ENCODE measurements at places on chromosomes 16 and 17.
A peak's percentile ranks its signal among the peaks of the same experiment; 100 is the strongest.

GRCh38 chr17:43722870-43723665 lies 35.5 kb downstream of the SOST start:
- no peak for DNase-seq

- DNase-seq, result no peak
Measured at GRCh38 chr16:30982548-30983288, 2.3 kb upstream of the HSD3B7 start.

GRCh38 chr17:79027274-79027924 lies 3.4 kb downstream of the C1QTNF1 start:
- no peak for DNase-seq

GRCh38 chr16:84360170-84360569 lies 8.2 kb upstream of the ATP2C2 start:
- no peak for DNase-seq

- DNase-seq, result peak; percentile 33
Measured at GRCh38 chr17:82320956-82321927, 3.8 kb upstream of the CD7 start.

DNA sequence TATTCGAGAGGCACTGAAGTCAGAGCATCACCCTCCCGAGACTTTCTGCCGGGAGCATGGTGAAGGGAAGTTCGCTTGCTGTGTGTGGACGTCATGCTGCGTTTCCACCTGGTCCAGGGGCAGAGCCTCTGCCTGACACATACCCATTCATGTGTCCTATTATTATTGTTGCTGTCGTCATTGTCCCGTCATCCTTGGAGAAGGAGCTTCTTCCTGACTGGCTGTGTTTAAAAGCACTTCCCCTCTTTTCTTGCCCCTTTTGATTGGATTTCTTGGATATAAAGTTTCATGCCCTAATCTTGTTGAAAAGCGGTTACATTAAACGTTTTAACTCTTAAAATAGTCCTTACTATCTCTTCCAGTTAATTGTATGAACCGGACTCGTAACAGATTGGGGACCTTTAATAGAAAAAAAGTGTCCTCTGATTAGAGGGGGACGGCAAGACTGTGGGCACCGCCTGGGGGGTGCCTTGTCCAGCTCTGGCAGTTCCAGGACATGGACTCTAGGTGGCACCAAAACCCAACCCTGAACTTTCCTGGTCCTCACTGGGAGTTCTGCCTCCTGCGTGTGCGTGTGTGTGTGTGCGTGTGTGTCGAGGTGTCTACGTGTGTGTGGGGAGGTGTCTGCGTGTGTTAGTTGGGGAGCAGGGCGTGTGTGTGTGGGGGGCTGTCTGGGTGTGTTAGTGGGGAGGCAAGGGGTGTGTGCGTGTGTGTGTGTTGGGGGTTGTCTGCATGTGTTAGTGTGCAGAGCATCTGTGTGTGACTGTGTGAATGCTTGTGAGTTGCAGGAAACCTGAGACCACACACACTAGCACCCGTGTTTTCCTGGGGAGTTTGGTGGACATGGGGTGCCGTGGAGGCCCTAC lies 133.3 kb upstream of the CIBAR2 start:
- DNase-seq, result peak; percentile 61

DNA sequence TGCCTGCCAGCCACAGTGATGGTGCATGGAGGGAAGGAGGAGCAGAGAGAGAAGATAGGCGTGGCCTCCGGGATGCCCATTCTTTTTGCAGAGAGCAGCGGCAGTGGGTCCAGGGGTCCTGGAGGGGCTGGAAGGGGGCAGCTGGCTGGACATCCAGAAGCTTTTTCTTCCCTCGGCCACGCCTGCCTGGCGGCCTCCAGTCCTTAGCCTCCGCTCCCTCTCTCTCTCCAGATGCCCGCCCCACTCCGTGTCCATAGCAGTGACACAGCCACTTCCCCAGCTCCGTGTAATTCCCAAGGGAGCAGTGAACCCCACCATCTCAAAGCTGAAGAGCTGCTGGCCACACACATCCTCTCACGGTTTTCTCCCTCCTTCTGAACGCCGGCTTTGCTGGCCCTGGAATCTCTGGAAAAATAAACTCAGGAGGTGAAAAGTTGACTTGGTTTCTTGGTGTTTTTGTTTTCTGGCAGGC lies 26.3 kb upstream of the CDC42EP4 start:
- DNase-seq, result no peak

DNA sequence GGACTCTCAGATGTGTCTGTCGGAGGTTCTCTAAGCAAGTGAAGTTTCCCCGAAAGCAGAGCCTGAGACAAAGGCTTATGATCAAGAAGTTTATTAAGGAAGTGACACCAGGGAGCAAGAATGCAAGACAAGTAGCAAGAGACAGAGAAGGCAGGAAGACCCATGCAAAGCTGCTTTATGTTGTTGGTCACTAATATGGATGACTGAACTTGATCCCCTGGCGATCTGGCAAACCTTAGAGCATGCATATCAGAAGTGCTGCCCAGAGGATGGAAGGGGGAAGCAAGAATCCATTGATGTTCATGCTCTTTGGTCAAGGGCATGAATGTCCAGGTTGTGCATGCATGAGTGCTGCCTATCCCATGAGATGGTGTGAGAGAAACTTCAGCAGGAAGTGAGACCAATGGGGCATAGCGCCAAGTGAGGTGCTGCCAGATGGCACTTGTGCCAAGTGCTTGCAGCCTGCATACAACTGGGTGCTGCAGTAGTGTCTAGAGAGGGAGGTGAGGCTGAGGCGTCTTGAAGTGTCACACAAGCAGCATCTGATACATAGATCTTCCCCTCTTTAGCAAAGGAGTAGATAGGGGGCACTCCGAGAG lies 176.5 kb downstream of the SALL1 start:
- no peak for DNase-seq

DNA sequence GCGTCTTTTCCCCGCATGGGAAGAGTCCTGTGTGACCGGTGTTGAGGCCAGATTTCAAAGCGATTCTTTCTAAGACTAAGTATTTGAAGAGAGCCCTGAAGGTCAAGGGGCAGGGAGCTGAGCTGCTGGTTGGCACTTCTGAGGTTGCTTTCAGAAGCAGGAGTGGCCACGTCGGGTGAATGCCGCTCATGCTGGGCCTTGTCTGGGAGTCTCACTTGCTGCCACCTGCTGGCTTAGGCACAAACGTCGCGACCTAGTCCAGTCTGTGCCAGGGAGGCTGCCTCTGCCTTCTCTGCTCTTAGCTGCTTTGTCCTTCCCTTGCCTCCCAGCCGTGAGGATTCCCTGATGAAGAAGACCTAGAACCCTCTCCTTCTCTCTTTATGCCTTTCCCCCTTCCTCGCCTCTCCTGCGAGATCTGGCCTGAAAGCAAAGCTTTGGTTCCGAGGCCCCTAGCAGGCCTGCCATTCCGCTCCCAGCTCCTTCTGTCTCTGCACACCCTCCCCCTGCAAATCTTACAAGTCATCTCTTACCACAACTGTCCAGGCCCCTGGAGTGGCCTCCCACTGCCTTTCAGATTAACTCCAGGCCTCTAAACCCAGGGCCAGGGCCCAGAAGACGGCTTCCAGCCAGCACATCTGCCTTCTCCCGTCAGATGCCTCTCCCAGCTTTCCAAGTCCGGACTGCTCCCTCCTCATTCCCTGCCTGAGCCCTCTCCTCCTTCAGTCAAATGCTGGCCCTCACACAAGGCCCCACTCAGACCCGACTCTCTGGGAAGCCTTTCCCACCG lies 11.4 kb downstream of the CTNS start:
- peak; percentile 55 for DNase-seq

DNA sequence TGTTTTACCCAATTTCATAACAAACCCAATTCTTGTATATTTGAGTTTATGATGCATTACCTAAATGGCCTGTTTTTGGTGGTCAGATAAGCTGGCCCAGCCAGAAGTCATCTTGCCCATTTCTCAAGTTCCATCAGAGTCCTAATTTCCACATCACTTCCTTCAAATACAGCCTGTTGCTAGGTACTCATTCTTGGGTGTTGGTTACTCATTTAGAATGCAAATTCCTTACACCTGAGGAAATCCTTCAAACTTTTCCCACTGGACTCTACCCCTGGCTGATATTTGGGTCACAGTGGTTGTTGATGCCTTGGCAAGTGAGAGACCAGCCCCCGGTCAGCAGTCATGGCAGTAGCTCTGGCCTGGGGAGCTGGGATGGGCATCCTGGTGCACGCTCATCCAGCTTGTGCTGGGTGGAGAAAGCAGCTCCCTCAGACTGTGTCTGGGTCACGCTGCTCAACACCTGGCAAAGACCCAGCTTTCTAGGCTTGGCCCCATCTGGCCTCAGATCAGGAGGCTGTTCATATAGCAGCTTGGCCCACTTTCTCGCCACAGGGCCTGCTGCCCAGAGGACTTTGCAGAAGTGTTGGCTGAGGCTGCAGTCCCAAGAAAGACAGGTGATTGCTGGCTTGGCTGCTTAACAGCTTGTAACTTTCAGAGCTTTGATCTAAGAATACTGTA lies 25.8 kb downstream of the WSB1 start:
- no peak for DNase-seq

- DNase-seq, result peak; percentile 39
Measured at GRCh38 chr17:70310221-70310672, 140.9 kb downstream of the KCNJ2 start.

- peak; percentile 81 for DNase-seq
Measured at GRCh38 chr16:648071-648780, 939 bp upstream of the WDR90 start.

DNA sequence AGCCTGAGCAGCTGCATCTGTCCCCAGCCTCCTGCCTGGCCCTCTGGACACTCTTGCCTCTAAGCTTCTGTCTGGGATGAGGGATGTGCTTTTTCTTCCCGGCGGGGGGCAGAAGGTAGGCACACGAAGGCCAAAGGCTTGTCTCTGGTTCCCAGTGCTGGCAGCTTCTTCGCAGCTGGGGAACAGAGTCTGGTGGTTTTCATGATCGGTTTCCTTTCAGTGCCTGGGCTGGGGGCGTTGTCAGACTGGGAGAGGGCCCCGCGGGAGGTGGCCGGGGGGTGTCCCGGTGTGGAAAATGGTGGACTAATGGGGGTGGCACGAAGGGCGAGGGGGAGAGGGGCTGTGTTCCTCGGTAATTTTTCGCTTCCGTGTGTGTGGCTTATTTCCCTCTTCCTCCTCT lies 988 bp downstream of the RAP1GAP2 start:
- DNase-seq, result no peak

DNA sequence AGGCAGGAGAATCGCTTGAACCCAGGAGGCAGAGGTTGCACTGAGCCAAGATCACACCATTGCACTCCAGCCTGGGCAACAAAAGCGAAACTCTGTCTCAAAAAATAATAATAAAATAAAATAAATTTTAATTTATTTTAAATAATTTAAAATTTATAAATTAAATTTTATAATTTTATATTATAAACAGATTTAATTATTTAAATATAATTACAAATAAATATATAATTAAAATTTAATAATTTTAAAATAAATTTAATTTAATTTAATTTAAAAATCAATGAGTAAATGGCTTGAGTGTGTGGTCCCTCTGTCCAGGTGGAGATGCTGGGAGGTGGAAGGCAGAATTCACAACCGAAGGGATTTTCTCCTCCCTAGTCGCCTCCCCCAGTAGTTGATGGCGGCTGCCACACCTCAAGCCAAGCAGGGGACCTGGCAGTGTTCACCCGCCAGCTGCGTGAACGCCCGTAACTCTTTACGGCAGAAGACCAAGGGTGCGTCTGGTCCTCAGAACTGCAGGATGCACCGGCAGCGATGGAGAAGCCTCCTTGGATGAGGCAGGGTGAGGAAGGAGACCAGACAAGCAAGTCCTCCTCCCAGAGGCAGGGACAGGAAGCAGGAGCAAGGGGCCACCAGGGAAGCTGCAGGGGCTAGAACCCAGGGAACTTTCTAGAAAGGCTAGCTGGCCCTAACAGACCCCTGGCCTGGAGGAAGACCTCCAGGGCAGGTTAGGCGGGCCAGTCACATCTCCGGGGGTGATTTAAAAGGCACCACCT lies 22.9 kb upstream of the KRT17 start:
- no peak for DNase-seq

DNA sequence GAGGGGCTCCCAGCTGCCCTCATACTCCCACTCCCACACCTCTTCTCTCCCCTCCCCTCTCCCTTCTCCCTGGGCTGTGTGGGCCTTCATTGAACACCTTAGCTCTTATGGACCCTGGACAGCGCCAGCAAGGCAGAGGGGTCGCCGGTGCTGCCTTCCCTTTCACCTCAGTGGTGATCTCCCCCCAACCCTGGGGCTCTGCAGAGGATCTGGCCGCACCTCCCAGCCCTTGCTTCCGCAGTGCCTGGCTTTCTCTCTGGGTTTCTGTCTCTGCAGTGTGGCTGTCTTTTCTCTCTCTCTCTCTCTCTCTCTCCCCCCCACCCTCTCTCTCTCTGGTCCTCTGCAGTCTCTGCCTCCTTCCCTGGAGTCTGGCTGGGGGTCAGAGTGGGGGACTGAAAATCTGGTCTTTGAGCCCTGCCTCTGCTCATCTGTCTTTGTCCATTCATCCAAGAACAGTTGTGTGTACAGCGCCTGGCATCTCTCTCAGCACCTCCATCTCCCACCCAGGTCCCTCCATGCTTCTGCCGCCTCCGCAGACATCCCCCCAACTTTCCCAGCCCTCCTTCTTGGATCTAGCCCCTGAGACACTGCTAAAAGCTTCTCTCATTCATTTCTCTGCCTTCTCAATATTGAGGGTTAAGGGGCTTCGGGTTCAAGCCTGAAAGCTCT lies 1.1 kb downstream of the SEZ6L2 start:
- no peak for DNase-seq

- no peak for DNase-seq
Measured at GRCh38 chr16:620700-621525, 9.9 kb upstream of the WFIKKN1 start.

DNA sequence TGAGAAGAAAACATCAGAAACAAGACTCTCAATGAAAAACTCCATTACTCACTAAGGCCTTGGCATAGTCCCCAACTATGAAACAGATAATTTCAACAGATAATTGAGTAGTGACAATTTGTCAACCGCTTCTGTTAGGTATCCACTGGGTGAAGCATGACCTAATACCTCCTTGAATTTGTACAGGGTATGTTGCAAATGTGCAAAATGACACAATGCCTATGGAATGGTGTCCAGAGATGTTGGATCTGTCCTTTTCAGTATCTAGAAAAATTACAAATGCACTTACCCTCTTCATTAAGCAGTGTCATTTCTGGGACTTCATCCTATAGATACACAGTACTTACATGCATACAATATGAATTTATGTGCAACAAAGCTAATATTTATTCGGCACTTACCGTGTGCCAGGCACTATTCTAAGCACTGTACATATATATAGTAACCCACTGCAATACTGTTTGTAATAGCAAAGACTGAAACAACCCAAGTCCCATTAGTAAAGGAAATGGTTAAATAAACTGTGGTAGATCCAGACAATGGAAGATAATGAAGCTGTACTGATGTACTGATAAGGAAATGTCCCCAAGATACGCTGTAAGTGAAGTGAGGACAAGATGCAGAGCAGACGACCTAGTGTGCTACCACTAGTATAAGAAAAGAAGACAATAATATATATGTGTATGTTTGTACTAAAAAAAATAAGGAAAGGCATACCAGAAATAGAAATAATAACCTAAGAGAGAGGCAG lies 21.4 kb upstream of the SLC6A4 start:
- DNase-seq, result no peak

- no peak for DNase-seq
Measured at GRCh38 chr16:87050142-87050541, 267.1 kb downstream of the C16orf95 start.

GRCh38 chr16:78635807-78636206 lies 536.4 kb downstream of the WWOX start:
- no peak for DNase-seq

GRCh38 chr17:36731811-36732210 lies 130.4 kb downstream of the MRM1 start:
- no peak for DNase-seq

GRCh38 chr17:2241823-2242222 lies 61.8 kb downstream of the SMG6 start:
- no peak for DNase-seq

All from OCI-M1 (cell line).